GM18507 (cell line): ENCODE measurements at places on chromosomes 4 and X.
A peak's percentile ranks its signal among the peaks of the same experiment; 100 is the strongest.

DNA sequence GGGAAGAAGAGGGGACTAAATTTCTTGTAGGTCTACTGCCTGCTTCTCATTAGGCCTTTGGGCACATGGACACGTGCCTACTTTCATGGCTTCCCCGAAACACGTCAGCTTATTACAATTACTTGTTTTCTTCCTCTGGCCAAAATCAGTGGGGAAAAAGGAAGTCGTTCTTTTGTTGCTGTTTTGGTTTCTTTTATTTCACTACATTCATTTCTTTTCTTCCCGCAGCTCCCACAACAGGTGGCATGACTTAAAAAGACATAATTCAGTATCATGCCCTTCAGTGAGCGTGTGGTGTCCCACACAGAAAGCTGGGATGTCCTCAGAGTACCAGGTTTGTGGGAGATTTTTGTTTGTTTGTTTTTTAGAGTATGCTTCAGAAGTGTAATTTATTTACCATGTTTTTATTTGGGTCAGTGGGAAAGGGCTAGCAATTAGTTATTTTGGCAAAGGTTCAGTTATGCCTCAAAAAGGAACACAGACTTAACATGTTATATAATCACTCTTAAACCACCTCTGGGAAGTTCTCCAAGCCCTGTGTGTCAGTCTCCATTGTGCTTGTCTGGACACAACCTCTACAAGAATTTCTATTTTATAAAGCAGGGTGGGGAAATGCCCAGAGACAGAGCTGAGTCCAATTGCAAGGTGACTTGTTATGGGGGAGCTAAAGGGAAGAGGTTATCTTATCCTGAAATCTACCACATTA is 44.2 kb upstream of the SPRY1 start:
- DNase-seq: no peak

- DNase-seq: no peak
Measured at GRCh38 chrX:111375747-111376146, 36.2 kb downstream of the DCX start.

DNA sequence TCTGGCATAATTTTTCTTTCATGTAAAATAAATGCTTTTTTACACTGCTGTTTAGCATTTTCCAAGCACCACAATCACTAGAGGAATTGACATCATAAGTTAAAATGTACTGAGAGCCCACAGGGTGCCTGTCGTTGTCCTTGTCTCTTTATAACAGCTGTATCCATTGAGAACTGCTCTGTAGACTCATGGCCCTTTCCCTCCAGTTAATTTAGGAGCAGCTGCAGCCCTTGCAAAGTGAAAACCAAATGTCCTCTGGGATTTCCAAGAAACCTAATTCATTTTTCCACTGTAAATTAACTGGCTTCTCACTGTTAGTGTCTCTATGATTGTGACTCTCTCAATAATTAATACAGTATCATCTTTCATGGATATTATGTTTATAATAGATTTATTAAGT is 185.9 kb downstream of the SLC4A4 start:
- DNase-seq: no peak

GRCh38 chr4:5887361-5888221 is 5.3 kb downstream of the CRMP1 start:
- DNase-seq: no peak

GRCh38 chr4:162959046-162959445 is 207.6 kb downstream of the NAF1 start:
- DNase-seq: no peak

- no peak for DNase-seq
Measured at GRCh38 chrX:31440546-31440945, 368.7 kb upstream of the FTHL17 start.

- DNase-seq: no peak
Measured at GRCh38 chr4:52976523-52977230, 114.6 kb downstream of the RASL11B start.

DNA sequence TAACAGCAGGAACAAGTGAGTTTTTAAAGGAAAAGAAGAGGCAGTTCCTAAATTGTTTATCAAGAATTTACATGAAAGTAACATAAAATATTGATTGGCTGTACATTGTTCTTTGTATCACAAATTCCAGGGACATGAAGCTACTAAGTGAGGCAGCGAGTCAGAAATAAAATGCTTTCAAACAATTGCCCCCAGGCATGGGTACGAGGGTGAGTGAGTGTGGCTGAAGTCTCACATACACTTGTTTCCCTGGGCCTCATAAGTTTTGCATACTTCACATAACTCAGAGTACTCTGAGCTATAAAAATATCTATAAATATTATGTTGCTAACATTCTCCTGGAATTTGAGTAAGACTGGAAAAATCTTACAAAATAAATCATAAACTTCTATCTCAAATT is 511.6 kb upstream of the PRKX start:
- no peak for DNase-seq

GRCh38 chrX:94743478-94743877 is 1069.5 kb downstream of the FAM133A start:
- DNase-seq: no peak

DNA sequence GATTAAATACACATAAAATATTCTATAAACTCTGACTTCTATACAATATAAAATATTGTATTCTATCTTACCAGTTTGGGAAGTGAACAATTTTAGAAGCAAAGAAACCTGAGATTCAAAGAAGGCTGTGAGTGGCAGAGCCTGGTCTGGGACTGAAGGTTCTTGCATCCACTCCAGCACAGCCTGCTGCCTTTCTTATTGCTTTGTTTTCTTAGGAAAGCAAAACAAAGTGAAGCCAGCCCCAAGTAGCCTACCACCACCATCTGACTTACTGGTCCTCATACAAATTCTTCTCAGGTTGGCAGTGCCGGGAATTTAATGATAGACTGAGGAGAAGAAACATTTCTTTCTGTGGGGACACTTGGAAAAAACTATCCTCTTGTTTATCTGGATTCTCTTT is 129.7 kb upstream of the SMAD1 start:
- DNase-seq: no peak

DNA sequence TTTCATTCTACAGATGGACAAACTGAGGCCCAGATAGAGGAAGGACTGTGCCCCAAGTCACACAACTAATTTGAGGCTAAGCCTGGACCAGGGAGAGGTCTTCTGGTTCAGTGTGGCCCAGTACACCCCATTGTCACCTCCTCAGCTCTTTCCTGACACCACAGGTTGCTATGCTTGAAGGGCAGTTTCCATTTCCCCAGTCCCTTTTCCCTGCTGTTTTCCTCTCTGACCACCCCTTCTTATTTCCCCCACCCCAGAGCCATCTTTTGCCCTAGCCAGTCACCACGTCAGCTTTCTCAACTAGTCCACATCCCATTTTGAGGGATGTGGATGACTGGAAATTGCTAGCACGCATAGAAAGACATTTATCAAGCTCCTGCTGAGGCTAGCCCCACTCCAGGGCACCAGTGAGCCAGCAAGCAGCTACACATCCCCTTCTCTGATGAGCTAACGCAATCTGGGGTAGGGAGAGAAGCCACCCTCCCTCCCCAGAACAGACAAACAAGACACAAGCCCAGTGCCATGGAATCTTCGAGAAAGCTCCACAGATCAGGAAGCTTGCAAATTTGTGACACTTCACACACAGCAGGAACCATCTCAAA is 1.3 kb downstream of the GABRE start:
- DNase-seq: no peak

GRCh38 chrX:20217906-20218305 is 48.8 kb downstream of the RPS6KA3 start:
- no peak for DNase-seq

- no peak for DNase-seq
Measured at GRCh38 chr4:75729836-75730235, 5.5 kb downstream of the USO1 start.

GRCh38 chr4:111963158-111963700 is 182.0 kb upstream of the FAM241A start:
- DNase-seq: no peak

GRCh38 chr4:65033899-65034298 is 624.6 kb upstream of the TECRL start:
- no peak for DNase-seq

- no peak for DNase-seq
Measured at GRCh38 chr4:161486461-161486860, 677.3 kb downstream of the FSTL5 start.

DNA sequence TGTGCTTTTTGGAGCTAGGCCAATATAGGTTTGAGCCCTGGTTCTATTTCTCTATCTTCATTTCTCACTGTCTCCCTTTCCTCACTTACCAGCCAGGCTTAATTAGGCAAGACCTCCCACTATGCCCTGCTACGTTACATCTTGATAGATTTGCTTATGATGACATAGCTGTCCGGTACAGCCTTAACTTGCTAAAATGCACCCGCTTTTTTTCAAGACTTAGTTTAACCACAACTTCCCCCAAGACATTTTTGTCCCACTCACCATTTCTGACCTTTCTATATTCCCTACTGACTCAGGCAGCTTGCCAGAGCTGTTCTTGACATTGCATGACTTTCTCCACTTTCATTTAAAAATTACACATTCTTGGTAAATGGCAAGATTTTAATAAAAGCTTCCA is 152.6 kb downstream of the MID1 start:
- no peak for DNase-seq

- no peak for DNase-seq
Measured at GRCh38 chr4:1666391-1666790, 17.7 kb downstream of the FAM53A start.

DNA sequence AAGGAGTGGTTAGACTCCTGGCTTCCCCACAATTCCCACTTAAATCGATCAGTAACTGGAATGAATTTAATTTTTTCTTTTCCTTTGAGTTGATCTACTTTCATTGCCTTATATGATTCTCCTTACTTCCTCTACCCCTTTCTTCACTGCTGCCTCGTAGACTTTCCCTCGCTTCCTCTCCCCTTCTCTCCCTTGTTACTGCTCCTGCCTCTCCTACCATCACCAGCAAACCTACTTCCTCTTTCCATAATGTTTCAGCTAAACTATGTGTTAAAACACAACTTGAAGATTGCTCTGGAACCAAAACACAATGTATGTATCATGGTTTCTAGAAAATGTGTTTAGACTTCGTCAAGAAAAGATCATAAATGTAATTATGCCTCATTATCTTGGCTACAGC is 132.0 kb upstream of the TET2 start:
- DNase-seq: no peak

- no peak for DNase-seq
Measured at GRCh38 chrX:130902446-130902782, 595 bp downstream of the ENOX2 start.

GRCh38 chr4:67853336-67853735 is 30.5 kb downstream of the TMPRSS11D start:
- DNase-seq: no peak

- DNase-seq: no peak
Measured at GRCh38 chrX:19981947-19982346, 8.9 kb downstream of the BCLAF3 start.

- DNase-seq: no peak
Measured at GRCh38 chr4:39054497-39054896, 7.5 kb upstream of the KLHL5 start.

DNA sequence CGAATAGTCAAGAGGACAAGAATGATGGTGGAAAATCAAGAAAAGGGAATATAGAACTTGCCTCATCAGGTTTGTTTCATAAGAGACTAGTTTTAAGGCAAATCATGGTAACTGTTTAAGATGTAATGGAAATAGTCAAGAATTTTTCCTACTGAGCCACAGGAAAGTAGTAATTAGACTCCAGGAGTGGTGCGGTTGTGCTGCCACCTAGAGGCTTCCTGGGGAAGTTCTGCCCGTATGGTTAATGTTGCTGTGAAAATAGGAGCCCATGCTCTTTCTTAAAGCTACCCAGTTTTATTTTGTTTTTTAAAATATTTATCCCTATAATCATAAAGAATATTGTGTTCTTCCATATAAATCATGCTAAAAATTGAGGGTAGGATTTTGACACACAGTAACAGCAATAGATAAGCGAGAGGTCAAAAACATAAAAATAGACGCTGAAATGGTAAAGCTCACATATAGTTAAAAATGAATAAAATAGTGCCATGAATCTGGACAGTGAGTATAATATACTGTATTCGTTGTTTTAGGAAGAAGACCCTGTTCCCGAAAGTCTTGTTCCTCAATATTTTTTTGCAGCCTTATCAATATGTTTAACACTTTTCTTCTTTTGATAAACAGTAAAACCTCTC is 87.0 kb downstream of the PHOX2B start:
- peak; percentile 11 for DNase-seq

DNA sequence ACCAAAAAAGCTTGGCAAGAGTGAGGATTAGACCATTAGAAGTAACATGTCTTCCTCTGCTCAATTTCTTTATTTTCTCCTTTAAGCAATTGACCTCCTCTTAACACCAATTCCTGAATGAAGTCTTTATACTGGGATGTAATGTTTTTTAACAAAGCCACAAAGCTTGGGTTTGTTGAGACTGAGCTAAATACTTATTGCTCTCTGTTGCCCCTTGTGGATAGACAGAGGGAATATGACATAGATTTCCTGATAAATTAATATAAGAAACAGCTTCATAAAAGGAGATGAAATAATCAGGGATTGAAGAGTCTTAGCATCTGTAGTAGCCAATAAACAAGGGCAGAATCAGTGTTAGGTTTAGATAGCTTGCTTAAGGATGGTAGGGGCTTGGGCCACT is 57.6 kb downstream of the CCDC160 start:
- DNase-seq: no peak

GRCh38 chr4:16896881-16897750 is 1.3 kb downstream of the LDB2 start:
- DNase-seq: no peak

DNA sequence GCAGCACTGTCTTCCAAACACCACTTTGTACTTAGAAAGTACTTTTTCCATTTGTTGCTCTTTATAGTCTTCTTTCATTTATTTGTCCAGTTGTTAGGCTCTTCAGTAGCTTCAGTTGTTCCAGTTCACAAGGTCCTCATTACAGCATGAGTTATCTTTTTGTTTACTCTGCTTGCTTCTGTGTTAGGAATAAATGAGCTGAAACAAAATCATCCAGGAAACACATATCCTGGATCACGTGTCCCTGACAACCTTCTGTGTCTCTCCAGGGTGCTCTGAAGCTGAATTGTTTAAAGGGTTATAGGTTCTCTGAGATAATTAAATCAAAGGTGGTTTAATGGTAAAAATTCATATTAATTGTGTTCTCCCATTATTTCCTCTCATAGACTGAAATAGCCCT is 19.9 kb upstream of the KLHL8 start:
- DNase-seq: no peak

GRCh38 chrX:34381241-34381640 is 249.1 kb upstream of the FAM47A start:
- no peak for DNase-seq

DNA sequence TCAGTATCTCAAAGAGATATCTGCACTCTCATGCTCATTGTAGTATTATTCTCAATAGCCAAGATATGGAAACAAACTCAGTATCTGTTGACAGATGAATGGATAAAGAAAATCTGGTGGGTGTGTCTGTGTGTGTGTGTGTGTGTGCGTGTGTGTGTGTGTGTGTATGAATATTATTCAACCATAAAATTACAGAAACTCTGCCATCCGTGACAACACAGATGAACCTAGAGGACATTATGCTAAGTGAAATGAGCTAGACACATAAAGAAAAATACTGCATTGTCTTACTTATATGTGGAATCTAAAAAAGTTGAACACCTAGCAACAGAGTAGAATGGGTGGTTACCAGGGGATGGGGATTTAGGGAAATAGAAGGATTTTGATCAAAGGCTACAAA is 13.2 kb downstream of the XKRX start:
- DNase-seq: no peak

- DNase-seq: no peak
Measured at GRCh38 chr4:187547316-187547715, 448.3 kb upstream of the ZFP42 start.

- DNase-seq: no peak
Measured at GRCh38 chr4:41678951-41679350, 69.6 kb downstream of the PHOX2B start.
